ENCODE measurements at places on chromosomes 7 and 10.
A peak's percentile ranks its signal among the peaks of the same experiment; 100 is the strongest.

DNA sequence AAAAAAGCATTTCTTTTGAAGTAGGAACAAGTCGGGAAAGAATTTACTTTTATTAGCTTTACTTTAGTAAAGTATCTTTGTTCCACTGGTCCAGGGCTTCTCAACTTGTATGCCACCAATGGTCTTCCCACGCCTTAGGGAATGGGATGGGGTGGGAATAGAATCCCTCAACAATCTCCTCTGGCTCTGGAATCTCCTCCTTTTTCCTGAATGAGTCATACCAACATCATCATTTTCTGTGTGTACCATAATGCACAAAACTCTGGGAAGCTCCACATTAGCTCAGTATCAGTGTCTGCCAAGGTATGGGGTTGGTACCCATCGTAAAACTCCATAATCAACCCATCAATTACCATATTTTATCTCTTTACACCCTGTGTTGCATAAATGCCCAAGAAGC is 159.4 kb upstream of the BMPER start:
- DNase-seq: no peak

DNA sequence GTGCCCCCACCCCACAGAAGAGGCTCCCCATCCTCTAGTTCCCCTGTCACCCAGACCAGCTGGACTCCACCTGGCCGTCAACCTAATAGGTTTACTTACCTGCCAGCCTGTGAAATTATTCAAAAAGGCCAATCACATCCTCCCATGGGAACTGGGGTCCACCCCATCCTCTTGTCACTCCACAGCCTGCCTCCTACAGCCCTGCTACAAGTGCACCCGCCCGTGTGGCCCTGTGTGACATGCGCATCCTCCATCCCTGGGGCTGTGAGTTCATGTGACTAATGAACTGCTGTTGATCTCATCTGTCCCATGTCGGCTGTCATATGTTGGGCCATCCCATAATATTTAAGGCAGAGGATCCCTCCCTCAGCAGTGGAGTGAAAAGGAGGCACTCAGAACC is 39.4 kb downstream of the AOC1 start:
- DNase-seq: no peak

DNA sequence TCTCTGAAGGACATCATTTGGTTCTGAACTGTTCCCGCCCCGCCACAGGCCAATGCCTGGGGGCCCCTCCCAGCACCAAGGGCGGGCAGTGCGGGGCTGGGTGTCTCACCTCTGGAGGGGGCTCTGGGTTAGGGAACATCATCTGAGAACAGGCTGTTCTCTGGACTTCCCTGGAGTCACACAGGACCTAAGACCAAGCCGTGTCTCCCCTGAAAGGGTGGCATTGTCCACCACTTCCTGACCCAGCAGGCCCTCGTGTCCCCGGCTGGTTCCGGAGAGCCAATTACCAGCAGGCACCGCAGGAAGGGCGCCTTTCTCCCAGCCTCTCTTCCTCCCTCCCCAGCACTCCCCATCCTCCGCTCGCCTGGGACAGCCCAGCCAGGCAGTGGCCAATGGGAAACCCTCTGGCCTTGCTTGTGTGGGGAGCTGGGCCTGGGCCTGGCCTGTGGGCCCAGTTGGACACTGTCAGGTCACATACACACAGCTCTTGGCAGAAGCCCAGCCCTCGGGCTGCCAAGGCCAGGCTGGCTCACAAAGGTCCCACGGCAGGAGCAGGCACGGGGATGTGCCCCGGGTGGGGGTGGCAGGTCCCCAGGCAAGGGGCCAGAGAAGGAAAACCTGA is 119.5 kb downstream of the SPDYE5 start:
- DNase-seq: no peak

DNA sequence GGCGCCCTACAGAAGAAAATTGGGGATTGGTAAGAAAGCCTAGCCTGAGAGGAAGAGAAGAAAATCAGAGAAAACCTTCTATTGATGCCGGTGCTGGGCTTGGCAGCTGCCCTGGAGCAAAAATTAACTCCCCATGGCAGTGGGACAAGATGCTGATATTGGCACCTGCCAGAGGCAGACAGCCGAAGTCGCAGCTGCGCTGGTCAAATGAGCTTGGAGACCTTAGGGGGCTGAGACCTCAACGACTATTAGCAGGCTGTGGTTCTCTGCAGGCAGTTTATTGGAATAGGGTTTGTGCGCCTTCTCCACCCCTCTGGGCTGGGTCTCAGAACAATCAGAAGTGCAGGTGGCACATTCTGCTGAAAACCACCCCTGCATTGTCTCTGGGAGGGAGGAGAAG is 213.7 kb downstream of the GFRA1 start:
- no peak for DNase-seq

DNA sequence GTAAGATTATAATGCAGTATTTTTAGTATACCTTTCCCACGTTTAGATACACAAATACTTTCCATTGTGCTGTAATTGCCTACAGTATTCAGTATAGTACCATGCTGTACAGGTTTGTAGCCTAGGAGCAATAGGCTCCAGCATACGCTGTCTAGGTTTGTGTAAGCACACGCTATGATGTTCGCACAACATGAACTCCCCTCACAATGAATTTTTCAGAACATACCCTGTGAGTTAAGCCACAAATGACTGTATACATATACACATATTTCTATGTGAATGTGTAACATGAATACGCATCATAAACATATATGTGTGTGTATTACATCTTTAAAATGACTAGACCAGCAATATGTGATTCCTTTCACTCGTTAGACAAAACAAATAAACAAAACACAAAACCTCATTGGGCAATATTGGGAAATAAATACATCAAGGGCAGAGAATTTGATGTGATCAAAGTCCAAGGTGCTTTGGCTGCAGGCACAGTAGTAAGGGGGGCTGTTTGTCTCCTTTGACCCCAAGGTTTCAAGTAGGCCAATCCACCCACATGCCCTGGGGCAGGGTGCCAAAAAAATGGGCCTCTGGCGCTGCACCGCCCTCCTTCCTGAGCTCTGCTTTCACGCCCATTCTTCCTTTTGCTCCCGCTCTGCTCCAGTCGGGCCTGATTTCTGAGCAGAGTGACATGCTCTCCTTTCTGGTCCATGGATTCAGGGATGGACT is 33.9 kb downstream of the CHN2 start:
- DNase-seq: no peak

- DNase-seq: no peak
Measured at GRCh38 chr10:122557516-122557915, 3.0 kb upstream of the DMBT1 start.

DNA sequence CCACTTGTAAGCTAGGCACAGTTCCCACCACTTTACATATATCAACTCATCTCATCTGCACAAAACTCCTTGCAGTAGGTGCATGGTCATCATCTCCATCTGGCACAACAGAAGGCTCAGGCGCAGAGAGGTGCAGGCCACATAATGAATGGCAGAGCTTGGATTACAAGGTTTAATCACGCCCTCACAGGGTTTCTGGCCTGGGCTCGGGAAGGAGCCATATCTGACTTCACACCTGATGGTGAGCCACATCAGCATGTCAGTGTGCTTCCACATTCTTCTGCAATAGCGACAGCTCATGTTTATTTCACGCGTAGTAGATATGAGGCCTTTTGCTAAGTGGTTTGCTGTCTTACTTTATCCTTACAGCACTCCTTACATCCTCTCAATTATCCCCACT is 650.2 kb downstream of the INHBA start:
- DNase-seq: no peak

- no peak for DNase-seq
Measured at GRCh38 chr7:3246127-3246526, 54.9 kb upstream of the SDK1 start.

DNA sequence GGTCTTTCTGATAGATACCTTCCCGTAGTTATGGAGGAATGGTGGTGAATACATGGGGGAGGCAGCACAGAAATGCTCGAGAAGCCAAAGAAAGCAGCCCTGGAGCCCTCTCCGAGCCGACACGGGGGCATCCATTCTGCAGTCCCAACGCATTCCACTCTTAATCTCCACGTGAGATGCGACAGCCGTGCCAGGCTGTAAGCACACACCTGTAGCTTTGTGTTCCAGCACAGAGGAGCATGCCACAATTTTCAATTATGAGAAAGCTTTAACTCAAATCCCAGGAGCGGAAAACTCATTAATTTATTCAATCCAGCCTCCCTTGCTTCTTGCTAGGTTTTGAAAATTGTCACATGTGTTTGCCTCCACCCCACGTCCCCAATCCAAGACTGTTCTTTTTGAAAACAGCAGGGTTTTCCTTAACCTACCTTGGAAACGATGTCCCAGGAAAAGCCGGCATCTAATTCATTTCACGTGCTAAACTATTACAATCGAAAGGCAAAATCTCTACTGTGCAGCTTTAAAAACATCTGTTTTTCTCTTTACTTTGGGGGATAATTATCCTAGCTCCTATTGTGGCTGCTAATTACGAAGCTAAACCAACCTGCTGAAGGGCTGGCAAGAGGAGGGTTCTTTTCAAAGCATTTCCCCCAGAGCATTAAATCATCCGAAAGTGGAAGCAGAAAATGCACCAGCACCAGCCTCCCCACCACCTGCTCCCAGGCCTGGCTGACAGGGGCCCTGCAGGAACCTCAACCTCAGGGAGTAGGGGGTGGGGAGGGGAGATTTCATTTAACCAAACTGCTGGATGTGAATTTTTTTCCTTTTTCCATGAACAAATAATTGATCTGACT is 56.0 kb upstream of the CHST15 start:
- DNase-seq: peak; percentile 80
